ENCODE measurements at places on chromosomes 3 and 15. TPM values are rescaled to one million over a fixed set of nuclear protein-coding genes. Genes with fewer than 3 reads are reported as not detected.

PLSCR4 gene
- not detected for total RNA-seq

ZNF502 gene
- total RNA-seq = 2.7 TPM

WNT5A gene
- total RNA-seq = not detected

SLC9C1 gene
- not detected for total RNA-seq

TLNRD1 gene
- total RNA-seq = 10.5 TPM

GABRR3 gene
- not detected for total RNA-seq

Measured in CD4-positive, alpha-beta T cell (primary cell).